Stromal cell of bone marrow (primary cell): ENCODE measurements at places on chromosomes 16 and 17.

DNA sequence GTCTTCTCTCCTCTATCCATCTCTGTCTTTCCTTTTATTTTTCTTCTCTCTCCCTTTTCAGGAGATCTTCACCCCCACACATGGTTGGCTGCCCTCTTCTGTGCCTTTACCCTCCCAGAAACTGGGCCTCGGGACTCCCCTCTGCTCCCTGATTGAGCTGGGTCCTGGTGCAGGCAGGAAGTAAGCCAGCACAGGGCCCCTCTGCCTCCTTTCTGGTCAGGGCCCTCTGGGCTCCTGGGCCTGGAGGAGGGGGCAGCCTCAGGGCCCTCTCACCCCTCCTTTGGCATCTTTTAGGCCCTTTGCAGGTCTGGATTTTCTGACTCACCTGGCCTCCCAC is 21.1 kb upstream of the TAC4 start:
- no peak for DNase-seq

- no peak for DNase-seq
These were observed 56.7 kb downstream of the YPEL2 start for GRCh38 chr17:59388069-59388556.

GRCh38 chr16:66848172-66848571 is 4.0 kb downstream of the CA7 start:
- DNase-seq: no peak

- DNase-seq: no peak
These were observed 415.0 kb downstream of the SOX9 start for GRCh38 chr17:72535779-72536178.

DNA sequence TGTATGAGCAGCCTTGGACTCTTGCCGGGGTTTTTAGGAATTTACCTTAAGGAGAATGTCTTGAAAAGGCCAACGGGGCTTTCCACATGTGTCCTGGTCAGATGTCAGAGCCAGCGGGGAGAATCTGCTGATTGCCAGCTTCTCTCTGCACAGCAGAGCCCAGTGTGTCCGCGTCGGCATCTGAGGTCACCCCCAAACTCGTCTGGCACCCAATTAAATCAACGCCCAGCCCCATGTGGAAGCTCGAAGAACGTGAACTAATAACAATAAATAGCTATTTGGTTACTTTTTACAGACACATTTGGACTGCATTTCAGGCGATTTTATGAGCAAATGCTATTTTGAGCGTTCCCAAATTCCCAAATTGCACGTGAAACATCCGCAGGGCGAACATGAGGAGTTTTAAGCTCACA is 303.5 kb downstream of the FOXL1 start:
- DNase-seq: no peak

GRCh38 chr17:75632863-75633485 is at the start of gene SMIM5:
TSS of gene SMIM5 (plus strand) at chr17:75633434. CDS start at chr17:75640202, 6,768 bp downstream.
- DNase-seq: peak; percentile 79

GRCh38 chr17:74016461-74016860 is 187.0 kb upstream of the RPL38 start:
- no peak for DNase-seq

DNA sequence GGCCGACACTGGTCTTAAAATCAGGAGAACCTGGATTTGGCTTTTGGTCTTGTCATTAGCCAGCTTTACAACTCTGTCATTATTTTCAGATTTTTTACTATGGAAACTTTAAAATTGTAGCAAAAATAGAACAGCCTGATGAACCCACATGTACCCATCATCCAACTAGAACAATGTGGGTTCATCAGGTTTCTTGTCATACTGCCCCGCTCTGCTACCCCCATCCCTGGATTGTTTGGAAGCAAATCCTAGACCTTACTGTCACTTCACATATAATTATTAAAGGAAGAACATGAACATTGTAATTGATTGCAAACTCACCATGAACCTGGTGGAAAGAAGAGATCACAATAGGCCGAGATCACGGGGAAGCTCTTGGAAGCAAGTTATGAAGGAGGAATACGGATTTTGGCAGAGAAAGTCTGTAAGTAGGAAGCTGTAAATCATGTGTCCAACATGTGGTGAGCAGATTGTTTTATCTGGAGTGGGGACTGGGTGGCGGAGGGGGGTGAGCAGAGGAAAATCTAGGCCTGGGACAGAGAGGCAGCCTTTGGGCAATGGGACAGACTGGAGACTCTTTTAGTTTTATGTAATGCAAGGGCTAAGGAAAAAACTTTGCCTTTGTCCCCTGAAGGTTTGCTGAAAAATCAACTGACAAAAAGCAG is 67.0 kb downstream of the PITPNC1 start:
- peak; percentile 48 for DNase-seq

- DNase-seq: peak; percentile 26
These were observed 60.0 kb upstream of the BCAR1 start for GRCh38 chr16:75311383-75311938.

DNA sequence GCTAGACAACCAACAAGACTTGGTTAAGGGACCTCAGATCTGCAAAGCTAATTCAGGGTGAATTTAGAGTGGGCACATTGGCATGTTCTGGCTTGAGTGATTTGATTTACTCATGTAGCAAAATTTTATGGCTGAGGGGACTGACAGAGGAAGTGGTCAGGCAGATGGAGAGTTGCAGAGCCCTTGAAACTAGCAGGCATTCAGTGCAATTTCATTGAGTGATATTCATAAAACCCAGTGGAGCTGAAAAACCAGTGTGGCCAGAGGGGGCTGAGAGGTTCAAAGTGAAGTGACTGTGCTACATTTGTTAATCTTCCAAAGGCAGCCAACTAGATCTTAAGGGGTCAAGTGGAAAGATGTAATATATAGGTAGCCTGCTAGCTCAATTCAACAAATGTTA is 2.2 kb upstream of the TMEM94 start:
- DNase-seq: no peak

- DNase-seq: no peak
These were observed 4.4 kb downstream of the TBX2 start for GRCh38 chr17:61403801-61404662.

DNA sequence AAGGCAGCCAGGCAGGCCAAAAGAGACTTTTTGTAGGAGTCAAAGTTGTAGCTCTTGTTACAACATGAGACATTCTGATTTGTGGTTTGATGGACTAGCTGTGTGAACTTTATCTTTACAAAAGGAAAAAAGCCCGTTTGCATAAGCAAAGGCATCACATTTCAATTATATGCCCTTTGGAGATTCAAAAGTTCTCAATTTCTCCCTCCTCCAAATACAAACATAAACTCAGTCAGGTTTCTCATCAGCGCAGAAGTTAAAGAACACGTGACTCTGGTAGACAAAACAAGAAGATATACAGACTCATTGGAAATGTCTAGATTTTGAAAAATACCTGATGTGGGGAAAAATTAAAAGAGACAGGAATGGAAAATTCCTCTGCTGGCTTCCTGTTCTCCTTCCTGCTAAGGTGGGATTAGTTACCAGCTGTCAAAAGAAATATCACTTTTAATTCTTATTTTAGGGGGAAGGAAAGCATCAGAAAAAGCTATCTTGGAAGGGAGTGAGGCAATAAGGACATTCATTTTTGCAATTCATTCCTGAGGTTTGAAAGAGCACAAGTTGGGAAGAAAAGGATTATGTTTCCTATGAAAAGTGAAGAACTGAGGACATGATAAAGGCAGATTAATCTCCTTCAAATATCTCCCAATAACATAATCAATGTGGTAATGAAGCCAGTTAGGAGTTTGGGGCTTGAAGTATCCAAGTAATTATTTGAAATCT is 4.6 kb upstream of the KCNJ16 start:
- peak; percentile 16 for DNase-seq

GRCh38 chr16:84922351-84923120 is 88.8 kb downstream of the ZDHHC7 start:
- DNase-seq: no peak

GRCh38 chr17:37399265-37399803 is 7.3 kb downstream of the ACACA start:
- DNase-seq: no peak

- peak; percentile 88 for DNase-seq
These were observed 8.2 kb downstream of the IGFBP4 start for GRCh38 chr17:40451420-40451819.

DNA sequence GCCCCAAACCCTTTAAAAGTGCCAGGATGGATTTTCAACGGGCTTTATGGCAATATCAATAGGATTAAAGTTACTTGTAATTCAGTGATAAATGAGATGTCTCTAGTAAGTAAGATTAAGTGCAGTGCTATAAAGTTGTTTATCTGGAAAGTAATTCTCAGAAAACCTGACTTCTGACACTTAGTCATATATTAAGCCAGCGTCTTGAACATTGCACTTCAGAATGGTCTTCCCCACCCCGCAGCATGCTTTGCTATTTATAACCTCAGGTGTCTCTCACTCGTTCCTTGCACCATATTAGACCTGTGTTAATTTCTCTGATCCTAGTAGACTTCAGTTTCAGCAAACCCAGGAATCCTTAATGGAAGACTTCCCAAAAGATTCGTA is 2.1 kb upstream of the MAF start:
- DNase-seq: no peak

DNA sequence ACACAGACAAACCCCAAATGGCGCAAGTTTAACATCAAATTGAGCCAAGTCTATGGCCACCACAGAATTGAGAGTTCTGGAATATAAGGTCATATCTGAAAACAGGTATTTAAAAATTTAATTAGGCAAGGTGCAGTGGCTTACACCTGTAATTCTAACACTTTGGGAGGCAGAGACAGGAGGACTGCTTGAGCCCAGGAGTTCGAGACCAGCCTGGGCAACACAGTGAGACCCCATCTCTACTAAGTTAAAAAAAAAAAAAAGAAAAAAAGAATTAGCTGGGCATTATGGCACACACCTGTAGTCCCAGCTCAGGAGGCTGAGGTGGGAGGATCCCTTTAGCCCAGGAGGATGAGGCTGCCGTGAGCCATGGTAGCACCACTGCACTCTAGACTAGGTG is 19.1 kb downstream of the NFE2L1 start:
- no peak for DNase-seq

DNA sequence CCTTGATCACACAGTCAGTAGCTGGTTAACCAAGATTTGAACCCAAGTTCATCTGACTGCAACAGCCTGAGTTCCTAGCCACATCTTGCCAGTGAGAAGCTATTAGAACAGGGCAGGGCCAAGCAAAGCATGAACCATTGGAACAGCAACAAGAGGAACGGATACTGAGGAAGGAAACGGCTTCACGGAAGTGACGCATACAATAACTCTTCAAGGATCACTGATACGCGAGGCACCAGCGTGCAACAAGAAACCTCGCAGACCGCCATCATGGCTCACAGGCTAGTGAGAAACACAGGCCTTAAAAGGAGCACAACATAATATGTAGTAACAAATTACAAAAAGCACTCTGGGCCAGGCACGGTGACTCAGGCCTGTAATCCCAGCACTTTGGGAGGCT is 114.9 kb downstream of the CDYL2 start:
- no peak for DNase-seq

DNA sequence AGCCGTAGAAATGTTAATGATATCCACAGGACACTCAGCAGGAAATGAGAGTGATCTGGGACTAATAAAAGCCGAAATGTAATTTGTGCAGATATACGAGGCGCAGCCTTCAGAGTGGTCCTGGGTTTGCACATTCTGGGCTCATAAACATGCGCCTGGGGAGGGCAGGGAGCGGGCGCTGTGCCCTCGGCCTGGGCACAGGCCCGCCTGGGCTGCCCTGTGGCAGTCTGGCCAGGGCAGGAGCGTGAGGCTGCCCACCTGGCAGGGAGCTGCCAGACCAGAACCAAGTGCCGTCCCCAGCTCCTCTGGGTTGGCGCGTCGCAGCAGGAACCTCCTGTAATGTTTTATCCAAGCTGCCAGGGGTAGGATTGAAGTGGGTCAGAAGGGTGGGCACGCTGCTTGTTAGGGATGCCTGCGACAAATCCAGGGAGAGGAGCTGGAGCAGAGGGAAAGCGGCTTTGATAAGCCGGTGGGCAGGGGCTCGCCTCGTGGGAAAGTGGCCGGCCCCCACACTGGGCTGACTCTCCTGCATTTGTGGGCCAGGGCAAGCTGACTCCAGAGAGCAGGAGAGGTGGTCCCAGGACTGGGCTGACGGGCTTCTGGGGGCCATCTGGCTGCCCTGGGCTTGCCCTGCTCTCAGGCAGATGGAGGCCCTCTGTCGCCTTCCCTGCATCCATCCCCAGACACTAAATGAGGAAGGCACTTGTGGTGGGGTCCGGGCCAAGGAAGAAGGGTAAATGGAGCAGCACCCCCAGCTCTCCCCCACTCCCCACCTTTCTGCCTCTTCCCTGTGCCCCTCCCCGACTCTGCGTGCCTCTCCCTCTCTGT is 45.9 kb downstream of the SREBF1 start:
- no peak for DNase-seq

- DNase-seq: peak; percentile 15
These were observed 89.7 kb downstream of the MGAT5B start for GRCh38 chr17:76957678-76958464.
